ENCODE measurements at places on chromosomes 5 and 9.

DNA sequence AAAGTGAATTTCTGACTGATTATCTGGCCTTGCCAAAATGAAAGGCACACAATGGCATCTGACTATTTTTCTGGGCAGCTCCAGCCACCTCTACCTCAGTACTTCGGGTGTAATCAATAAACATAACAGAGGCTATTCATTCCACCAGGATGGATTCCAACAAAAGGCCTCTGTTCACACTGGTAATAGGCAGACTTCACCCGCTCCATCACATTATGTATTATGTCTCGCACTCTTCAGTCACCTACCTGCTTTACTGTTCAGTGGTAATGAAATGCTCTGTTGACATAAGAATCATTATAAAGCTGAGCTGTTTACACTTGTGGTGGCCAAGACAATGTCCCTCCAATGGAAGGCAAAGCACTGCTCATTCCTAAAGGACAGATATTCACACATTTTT, 1333.7 kb upstream of the WWC1 start:
- no peak for DNase-seq

GRCh38 chr5:132364319-132364718, 5.2 kb upstream of the SLC22A5 start:
- no peak for DNase-seq

DNA sequence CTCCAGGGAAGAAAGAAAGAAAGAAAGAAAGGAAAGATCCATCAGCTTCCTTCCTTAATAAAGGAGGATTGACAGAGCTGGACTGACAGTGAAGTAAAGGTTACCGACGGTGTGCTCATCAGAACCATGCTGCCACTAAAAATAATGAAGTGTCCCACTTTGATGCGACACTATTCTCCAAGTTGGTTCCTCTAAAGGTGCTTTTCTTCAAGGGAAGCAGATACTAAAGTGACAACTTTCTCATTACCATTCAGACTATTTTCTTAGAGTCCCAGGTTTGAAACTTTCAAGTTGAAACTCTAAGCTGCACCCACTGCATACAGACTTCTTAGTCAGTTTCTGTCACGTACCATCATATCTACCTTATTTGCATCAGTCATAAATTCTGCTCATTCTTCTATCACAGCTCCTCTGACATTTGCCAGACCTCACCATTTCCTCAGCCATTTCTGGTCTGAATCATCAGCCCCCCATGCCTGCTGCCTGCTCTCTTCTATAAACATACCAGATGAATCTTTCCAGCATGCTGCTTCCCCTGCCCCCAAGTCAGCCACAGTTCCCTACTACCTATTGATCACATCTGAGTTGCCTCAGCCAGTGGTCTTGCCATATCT, 177.6 kb downstream of the DEPDC1B start:
- no peak for DNase-seq

DNA sequence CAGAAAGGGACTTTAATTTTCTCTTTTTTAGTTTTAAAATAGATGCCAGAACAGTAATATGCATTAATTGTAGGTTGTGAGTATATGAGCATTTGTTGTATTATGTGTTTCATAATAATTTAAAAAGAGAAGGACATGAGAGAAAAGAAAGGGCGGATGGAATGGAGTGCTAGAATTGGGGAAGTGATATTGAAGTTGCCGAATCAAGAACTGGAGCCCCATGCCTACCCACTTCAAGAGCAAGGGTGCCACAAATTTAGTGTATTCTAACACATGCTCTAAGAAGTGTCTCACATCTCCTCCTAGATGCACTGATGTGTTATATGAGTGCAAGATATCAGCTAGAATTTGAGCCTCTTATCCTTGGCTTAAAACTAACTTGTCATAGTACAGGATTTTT, 43.6 kb upstream of the FYB1 start:
- DNase-seq = no peak

DNA sequence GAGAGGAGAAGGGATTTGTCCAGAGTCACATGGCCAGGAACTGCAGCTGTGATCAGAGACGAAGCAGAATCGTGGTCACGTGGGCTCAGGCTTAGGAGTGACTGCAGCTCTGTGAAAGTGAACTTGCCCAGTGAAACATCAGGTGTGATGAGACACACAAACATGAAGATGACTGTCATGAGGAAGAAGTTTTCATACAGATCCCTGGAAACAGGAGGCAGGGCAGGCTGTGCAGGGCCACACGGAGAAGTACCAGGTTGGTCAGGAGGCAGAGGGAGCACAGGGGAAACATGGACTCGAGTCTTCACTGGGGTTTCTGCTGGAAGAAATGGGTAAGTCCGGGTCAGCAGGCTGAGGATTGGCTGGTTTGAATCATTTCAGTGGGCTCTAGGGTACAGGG, 64.1 kb downstream of the BARX1 start:
- DNase-seq = no peak

DNA sequence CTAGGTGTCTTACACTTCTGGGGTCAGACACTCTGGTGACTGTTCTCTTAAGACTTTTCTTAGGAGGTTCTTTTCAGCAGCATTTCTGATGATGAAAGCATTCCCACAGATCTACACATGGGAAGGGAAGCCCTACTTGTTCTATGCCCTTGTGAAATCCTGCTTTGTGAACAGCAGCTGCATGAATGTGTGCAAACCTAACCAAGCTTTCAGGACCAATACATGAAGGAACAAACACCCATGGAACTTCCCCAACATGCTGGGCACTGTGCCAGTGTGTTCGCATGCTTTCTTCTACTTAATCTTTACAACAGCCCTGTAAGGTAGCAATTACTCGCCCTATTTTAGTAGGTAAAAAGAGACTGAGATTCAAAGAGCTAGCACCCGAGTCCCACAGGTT, 439.9 kb upstream of the KLF4 start:
- DNase-seq = no peak

- DNase-seq = no peak
Observed at GRCh38 chr9:120473608-120474007, 106.4 kb downstream of the CDK5RAP2 start.

GRCh38 chr9:135566552-135566951, 5.0 kb downstream of the PAEP start:
- DNase-seq = no peak

- no peak for DNase-seq
Observed at GRCh38 chr5:125348936-125349831, 602.7 kb upstream of the ZNF608 start.

GRCh38 chr9:124344291-124345050, 70.8 kb downstream of the PSMB7 start:
- no peak for DNase-seq

DNA sequence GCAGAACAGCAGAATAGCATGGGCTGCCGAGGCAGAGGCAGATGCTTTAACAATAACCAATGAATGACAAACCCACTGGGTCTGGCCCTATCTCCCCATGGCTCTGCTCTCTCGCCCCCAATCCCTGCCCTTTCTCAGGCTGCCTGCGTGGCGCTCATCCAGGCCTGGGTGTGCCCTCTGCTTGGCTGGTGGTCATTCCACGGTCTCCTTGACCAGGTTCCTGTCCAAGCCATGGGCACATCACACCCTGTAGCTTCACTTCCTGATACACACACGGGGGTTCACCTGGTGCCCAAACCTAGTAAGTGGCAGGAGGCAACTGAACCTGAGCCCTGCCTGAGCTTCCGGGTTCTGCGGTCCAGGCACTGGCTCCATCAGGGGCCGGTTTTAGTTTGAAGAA, 87.6 kb downstream of the DAP start:
- DNase-seq = no peak

DNA sequence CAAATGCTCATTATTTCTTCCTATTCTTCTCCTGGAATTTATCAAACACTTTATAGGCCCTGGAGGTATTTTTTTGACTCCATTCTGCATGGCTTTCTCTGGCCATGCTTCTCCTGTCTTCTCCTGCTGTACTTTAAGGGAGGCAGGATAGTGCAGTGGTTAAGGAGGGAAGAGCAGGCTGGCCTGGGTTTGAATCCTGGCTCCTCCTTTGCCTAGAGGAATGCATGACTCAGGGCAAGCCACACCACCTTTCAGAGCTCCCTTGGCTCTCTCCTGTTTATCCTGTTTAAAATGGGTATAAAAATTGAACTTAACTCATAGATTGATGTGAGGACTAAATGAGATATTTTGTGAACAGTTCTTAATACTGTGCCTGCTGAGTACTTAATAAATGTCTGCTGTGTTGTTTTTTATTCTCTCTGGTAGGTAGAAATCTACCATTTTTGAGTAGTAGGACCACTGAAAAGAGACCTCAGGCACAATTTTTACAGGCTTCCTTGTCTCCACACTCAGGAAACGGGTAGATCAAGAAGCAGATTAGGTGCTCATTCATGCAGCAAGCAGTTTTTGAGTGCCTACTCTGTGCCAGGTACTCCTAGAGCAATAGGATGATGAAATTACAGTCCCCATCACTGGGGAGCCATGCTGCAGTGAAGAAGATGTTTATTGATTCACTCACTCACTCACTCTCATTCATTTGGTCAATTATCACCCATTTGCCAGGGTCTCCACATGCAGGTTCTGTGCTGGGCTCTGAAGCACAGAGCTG, 32.7 kb upstream of the ARAP3 start:
- no peak for DNase-seq

- DNase-seq = no peak
Observed at GRCh38 chr9:99663856-99664255, 157.8 kb upstream of the NR4A3 start.

DNA sequence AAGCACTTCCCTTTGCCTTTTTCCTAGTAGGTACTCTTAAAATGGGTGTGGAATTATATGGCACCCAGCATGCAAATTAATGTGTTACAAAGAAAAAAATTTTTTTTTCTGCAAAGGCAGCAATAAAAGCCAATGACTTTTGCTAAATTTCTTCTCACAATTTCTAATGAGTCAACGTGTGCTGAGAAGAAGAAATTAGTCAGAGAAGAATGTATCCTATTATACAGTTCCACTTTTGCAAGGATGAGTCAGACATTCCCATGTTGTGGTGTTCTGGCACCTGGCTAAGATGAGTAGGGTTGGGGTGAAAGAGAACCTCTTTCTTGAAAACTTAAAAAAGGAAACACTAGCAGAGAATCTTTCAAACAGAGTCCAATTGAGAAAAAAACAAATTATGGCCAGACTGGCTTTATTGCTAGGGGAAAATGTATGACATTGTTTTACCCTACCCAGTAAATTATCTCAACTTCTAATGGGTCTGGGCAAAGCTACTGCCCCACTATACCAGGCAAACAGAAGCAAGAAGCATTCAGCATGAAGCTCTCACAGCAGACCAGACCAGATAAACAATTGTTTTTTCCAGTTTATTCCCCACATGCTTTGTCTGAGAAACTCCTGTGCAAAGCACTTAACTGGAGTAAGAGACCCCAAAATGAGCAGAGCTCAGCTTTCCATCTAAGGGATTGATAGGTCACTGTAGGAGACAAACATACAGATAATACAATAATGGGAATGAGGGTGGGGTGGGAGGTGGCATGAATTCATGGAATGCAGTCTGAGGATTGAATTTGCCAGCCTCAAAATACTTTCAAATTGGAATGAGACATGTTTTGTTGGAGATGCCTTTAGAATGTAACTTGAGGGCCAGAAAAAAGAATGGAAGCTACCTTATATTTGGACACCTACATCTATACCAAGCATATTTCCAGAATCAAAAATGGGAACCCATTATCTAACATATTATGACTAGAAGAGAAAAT, 220.8 kb upstream of the RFX3 start:
- no peak for DNase-seq

All from activated CD4-positive, alpha-beta T cell treated with anti-CD3 and anti-CD28 coated beads, Interleukin-2, amount 50 U/mL, for 4 hours (primary cell).